ENCODE measurements at places on chromosomes 3 and 15.

GRCh38 chr3:188358787-188359493, 205.0 kb downstream of the LPP start:
- DNase-seq: peak; percentile 37

- no peak for DNase-seq
Measured at GRCh38 chr3:59189526-59189925, 139.7 kb upstream of the CFAP20DC start.

DNA sequence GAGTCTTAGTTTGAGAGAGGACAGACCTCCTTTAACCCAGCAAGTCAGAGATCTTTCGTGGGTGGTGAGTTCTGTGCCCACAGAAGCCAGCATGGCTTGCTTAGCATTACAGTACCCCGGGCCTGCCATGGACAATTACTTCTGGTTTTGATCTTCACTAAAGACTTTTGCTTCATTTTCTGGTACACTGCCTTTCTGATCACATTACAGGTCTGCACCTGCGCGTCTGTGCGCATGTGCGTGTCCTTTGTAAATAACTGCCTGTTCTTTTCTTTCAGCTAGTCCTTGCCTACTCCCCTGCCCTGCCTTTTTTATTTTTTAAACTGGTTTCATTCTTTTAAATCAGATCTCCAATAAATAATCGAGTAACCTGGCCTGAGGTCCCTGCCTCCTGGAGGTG, 57.1 kb upstream of the CMTM8 start:
- no peak for DNase-seq

- DNase-seq: no peak
Measured at GRCh38 chr3:175193815-175194518, 334.8 kb downstream of the NAALADL2 start.

DNA sequence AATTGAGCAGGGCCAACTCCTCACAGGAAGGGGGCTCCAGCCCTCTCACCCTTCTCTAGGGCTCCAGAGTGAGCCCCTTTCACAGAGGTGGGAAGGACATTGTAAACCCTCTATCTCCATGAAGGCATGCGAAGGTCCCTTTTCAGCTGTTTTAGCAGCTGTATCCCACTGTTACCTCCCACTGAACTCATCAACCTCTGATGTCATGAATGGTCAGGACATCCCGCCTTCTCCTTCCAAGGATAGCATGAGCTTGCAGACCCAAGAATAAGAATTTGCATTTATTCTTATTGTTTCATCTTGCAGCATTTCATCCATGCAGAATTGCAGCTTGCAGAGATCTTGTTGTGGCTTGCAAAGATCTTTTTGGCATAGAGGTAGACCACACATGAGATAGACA, 24.3 kb upstream of the FGD5 start:
- no peak for DNase-seq

GRCh38 chr3:140341817-140342403, 336.0 kb upstream of the TRIM42 start:
- DNase-seq: no peak

DNA sequence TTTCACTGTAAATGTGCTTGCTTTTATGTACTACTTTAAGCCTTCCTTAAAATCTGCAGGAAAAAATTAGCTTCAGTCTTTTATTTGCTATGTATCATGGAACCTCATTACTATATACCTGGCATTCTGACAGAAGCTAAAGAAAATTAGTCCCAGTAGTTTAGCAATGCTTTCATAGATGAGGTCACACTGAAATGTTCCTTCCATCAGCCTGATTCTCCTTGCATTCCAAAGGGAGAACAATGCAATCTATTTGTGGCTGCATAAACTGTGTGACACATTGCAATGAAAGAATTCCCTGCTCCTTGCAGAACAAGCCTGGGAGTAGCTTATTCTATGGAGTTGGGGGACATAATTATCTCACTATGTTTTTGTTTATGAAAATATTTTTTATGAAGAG, 691.5 kb upstream of the ARPP21 start:
- DNase-seq: no peak

- no peak for DNase-seq
Measured at GRCh38 chr3:4577721-4578120, 84.6 kb downstream of the ITPR1 start.

DNA sequence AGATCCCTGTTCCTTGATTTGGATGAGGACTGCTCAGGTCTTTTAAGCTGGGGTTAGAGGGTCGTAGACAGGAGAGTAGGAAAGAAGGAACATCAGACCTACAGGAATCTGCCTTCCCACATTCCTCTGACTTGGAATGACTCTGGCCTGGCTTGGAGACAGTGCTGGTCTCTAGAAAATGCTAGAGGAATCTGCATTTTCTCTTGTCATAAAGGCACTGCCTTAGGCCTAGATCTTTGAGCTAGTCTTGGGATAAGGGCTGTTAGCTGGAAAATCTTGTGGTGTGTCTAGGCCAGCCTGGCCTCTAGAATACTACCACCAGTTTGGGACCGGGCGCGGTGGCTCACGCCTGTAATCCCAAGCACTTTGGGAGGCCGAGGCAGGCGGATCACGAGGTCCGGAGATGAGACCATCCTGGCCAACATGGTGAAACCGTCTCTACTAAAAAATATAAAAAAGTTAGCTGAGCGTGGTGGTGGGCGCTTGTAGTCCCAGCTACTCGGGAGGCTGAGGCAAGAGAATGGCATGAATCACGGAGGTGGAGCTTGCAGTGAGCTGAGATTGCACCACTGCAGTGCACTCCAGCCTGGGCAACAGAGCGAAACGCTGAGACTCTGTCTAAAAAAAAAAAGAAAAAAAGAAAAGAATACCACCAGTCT, 17.3 kb upstream of the BSN start:
- no peak for DNase-seq

DNA sequence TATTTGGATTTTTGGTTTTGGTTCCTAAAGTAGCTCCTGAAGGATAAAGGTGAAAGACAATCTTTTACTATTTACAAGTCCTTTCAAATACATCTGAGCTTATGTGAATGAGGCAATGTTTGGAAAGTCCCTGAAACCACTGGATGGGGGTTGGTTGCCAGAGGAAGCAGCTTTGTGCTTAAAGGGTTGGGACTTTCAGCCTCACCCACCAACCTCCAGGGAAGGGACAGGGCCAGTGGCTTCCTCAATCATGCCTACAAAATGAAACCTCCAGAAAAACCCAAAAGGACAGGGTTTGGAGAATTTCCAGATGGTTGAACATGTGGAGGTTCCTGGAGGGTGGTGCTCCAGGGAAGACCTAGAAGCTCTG, 20.9 kb upstream of the ABHD17C start:
- no peak for DNase-seq

- no peak for DNase-seq
Measured at GRCh38 chr15:68025835-68026424, 28.2 kb upstream of the PIAS1 start.

- no peak for DNase-seq
Measured at GRCh38 chr3:45021524-45022297, 4.4 kb upstream of the CLEC3B start.

GRCh38 chr3:47891613-47892005, 88.7 kb downstream of the DHX30 start:
- DNase-seq: no peak

DNA sequence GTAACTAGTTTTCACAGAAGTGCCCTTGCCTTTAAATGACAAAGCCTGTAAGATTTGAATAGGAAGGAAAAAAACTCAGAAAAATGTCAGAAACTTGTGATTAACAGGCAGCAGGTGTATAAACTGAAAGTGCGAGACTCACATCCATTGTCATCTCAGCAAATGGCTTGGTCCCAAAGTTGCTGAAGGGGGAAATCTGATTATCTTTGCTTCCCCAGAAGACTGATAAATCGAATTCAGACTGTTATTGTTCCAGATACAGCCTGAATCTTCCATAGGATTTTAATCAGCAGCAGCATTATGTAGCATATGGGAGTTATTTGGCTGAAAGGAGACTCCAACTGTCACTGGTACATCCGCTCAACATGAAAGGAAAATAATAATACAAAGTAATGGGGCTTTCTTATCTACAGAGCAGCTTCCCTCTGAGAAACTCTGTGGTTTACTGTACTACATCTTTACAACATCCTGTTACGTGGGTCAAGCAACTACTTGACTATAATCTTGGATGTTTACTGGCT, 550.4 kb upstream of the CCDC54 start:
- DNase-seq: no peak

DNA sequence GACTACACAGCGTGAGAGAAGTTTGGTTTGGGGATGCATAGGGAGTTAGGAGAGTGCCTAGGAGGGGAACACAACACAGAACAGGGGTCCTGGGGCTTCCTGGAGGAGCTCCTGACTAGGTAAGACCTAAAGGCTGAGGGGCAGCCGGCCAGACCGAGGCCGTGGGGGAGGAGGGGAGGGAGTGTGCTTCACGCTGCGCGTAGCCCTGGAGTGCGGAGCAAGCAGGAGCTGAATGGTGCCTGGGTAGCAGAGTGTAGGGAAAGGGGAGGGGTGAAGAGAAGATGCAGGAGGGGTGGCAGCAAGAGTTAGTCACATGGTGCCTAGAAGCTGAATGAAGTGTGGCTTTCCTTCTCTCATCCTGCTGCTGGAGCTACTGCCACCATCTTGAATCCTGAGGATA, 32.4 kb upstream of the HHATL start:
- no peak for DNase-seq

GRCh38 chr3:81173514-81173913, 587.9 kb downstream of the GBE1 start:
- DNase-seq: no peak

- no peak for DNase-seq
Measured at GRCh38 chr15:66673410-66674322, 28.4 kb upstream of the SMAD6 start.

- DNase-seq: no peak
Measured at GRCh38 chr3:44833394-44833793, 28.3 kb upstream of the TMEM42 start.

DNA sequence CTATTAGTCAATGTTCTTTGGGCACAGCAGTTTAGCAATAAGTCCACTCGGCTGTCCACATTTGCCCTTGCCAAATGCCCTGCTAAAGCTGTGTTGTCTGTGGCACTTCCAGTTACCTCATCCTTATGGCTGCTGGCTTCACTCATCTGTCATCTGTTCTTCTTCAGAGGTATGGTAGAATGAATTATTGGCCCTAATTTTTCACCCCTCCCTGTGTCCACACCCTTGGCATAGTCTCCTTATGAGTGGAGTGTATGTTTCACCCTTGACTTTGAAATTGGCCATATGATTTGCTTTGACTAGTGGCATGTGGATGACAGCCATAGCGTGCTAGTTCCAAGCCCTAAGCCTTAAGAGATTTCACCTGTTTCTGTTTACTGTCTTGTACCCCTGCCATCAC, 72.1 kb upstream of the EPHB1 start:
- DNase-seq: no peak

GRCh38 chr3:11339541-11339940, 67.3 kb downstream of the ATG7 start:
- DNase-seq: no peak

DNA sequence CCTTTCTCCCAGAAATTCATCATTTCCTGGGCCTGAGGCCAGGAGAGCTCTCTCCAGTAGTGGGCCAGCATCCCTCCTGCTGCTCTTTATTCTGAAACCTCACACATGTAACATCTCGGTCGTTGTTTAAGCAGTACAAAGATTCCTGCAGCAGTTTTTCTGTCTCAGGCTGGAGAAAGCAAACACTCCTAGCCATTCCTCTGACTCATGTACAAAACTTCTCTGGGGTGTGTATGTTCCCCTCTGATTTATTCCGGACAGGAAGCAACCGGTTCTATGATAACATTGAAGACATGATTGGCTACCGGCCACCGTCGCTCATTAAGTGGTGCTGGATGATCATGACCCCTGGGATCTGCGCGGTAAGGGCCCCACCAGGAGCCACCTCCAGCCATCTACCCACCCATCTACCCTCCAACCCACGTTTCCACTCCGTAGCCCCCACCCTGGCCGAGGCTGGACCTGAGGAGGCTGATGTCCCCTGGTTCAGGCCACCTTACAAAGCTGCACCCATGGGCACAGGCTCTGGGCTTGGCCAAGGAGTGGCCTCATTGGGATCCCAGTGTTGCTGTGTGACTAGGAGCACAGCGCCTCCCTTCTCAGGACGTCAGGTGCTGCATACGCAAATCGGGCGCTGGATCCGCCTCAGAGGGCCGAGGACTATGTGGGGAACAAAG, 58.6 kb upstream of the SLC6A1 start:
- DNase-seq: no peak

DNA sequence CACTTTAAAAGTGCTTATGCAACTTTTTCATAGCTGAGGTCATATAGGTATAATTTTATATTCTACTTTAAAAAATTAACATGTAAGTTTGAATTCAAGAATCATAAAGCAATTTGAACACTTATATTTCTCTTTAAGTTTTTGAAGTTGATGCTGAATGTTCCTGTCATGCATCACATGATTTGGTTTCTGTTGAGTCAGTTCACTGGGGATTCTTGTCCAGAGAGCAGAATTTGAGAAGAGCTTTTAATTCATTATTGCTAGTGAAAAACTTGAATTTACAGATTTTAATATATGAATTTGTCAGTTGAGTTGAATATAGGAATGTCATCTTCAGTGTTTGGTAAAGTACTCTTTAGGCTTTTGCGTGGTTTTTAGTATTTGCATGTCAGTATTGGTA, 7.9 kb downstream of the SLC25A26 start:
- no peak for DNase-seq

DNA sequence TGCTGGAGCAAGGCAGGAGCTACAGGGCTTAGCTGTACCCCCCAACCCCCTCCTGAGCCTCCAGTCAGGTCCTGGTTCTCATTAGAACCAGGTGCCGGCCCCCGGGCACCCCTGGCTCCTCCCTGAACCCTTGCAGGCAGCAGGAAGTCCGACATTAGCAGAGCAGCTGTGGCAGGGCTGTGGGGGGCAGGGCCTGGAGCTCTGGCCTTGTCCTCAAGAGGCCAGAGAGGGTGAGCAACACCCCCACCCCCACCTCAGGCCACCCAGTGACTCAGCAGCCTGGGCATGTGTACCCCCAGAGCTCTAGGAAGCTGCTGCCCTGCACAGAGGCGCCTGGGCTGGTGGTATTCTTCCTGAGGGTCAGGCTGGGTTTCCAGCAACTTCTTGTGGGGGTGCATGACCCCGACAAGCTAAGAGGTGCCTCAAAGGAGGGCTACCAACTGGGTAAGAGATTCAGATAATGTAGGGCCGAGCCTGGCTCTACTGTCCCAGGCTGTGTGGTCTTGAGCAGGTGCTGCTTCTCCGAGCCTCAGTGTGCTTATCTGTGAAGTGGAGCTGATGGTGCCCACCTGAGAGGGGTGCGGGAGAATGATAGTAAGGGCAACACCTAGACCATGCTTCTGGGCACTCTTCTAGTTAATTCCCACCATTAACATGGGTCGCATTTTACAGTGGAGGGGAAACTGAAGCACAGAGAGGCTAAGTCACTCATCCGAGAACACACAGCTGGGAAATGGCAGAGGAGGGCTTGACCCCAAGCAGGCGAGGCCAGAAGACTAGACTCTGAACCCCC, 16.0 kb downstream of the H1-8 start:
- no peak for DNase-seq

All from activated T-cell treated with anti-CD3 and anti-CD28 coated beads, Interleukin-2, amount 50 U/mL, for 48 hours (primary cell).